Esophagus muscularis mucosa (tissue), 4 donors: ENCODE measurements at places on chromosomes 6 and 20. TPM values are rescaled to one million over a fixed set of nuclear protein-coding genes. Genes with fewer than 3 reads are reported as not detected.

The TNFRSF6B gene
- 67.8 TPM for total RNA-seq

The SLC23A2 gene
- 11.9 TPM for total RNA-seq

The NANP gene
- 3.9 TPM for total RNA-seq

GRCh38 chr20:44187054-44187771 is at the start of gene JPH2:
TSS of gene JPH2 (minus strand) at chr20:44187188. CDS start at chr20:44186705, 483 bp downstream.
- H3K4me1 ChIP-seq, result peaks cover 45% of the 10 kb centered on the region
- DNase-seq, result peak; percentile 94
- H3K27me3 ChIP-seq, result no peaks in the 10 kb centered on the region
- peak within 1 kb of the TSS; percentile 73 for H3K4me3 ChIP-seq

DNA sequence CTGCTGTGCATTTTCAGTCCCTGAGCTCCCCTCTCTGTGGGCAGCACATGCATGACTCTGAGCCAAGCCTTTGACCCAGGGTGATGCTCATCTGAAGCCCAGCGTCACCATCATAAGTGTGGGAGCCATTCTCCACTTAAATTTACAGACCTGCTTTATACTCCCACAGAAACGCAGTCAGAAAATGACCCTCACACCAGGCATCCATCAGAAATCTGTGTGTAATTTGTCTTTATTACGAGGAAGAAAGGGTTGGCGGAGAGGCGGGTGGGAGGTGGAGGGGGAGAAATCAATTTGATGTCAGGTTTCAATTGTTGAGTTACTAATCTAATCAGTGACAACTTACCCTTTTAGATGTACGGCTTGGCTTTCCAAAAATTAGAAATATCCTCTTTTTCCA is 353.6 kb downstream of the MAFB start:
- H3K36me3 ChIP-seq, result no peaks in the 10 kb centered on the region
- H3K4me3 ChIP-seq, result no peak overlapping the region
- H3K27ac ChIP-seq, result no peak overlapping the region
- no peaks in the 10 kb centered on the region for H3K4me1 ChIP-seq

- H3K27me3 ChIP-seq, result peaks cover 58% of the 10 kb centered on the region
- H3K36me3 ChIP-seq, result no peaks in the 10 kb centered on the region
- no peak overlapping the region for H3K27ac ChIP-seq
- H3K4me1 ChIP-seq, result no peaks in the 10 kb centered on the region
Observed at GRCh38 chr20:24479595-24479994, 10.2 kb downstream of the SYNDIG1 start.

DNA sequence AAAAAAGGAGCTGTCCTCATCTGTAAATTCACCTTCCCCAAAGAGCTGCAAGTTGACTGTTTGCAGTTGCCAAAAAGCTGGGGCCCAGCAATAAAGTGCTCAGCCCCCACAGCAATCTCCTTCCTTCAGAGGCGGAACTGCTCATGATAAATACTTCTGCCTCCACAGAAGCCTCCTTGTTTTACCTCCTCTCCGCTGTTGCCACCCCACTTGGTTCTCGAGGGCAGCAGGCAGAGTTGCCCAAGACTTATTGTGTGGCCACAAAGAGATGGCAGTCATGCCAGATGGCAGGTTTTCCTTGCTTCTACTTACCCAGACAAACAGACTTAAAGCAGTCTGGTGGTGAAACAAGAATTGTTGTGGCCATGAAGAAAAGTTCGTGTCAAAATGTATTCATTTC is 66.3 kb downstream of the SLX4IP start:
- H3K27ac ChIP-seq, result no peak overlapping the region
- no peak for DNase-seq
- H3K4me3 ChIP-seq, result peak overlapping the region; percentile 19

GRCh38 chr6:164417537-164418261 is 891.7 kb downstream of the C6orf118 start:
- H3K4me3 ChIP-seq, result no peak overlapping the region
- H3K4me1 ChIP-seq, result no peaks in the 10 kb centered on the region
- DNase-seq, result no peak
- H3K36me3 ChIP-seq, result no peaks in the 10 kb centered on the region

DNA sequence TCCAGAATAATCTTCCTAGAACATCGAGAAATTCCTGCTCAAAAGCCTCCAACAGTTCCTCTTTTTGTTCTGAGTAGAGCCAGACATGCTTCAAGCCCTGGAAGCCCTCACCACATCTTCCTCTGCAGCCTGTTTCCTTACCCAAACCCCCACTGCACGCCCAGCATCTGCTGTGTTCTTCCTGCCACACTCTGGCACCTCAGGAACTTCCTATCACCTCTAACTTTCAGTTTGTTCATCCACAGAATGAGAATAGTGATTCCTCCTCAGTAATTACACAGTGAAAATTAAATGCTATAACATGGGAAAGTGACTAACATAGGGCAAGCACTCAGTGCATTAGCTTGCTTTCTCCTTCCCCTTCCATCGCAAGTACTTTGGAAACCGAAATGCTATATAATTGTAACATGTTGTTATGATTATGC is 26.3 kb downstream of the C6orf89 start:
- H3K27me3 ChIP-seq, result no peaks in the 10 kb centered on the region
- no peak for DNase-seq
- peaks cover 29% of the 10 kb centered on the region for H3K4me1 ChIP-seq
- no peak overlapping the region for H3K27ac ChIP-seq
